Activated naive CD8-positive, alpha-beta T cell treated with anti-CD3 and anti-CD28 coated beads for 36 hours (primary cell): ENCODE measurements at places on chromosomes 3 and 15. TPM values are rescaled to one million over a fixed set of nuclear protein-coding genes. Genes with fewer than 3 reads are reported as not detected.

Gene FMN1
- total RNA-seq, result 0.31 TPM

Gene ROBO1
- total RNA-seq, result 13.8 TPM

Gene THBS1
- 0.62 TPM for total RNA-seq

Gene FAM3D
- total RNA-seq, result not detected

Gene IFRD2
- total RNA-seq, result 177 TPM

Gene VPS39
- 43.3 TPM for total RNA-seq

Gene GPR176
- total RNA-seq, result 0.12 TPM

Gene DAPK2
- total RNA-seq, result 0.60 TPM

Gene CXCR6
- 0.58 TPM for total RNA-seq

Gene WWTR1
- total RNA-seq, result 0.33 TPM

Gene LAMB2
- not detected for total RNA-seq

Gene SLC15A2
- 1.5 TPM for total RNA-seq

Gene PIAS1
- total RNA-seq, result 20.4 TPM

Gene GPR149
- total RNA-seq, result not detected

Gene ALDH1L1
- not detected for total RNA-seq

Gene MBNL1
- 385 TPM for total RNA-seq

Gene COLQ
- total RNA-seq, result 0.48 TPM

Gene RBSN
- total RNA-seq, result 8.6 TPM

Gene CELF6
- total RNA-seq, result 0.16 TPM

Gene CASR
- not detected for total RNA-seq

Gene PLSCR2
- not detected for total RNA-seq

Gene CSTA
- not detected for total RNA-seq

Gene LYZL4
- not detected for total RNA-seq

Gene CMTM8
- 5.0 TPM for total RNA-seq

Gene IL17RD
- 0.04 TPM for total RNA-seq

Gene CACNA2D3
- not detected for total RNA-seq

Gene NLGN1
- not detected for total RNA-seq

Gene IMPG2
- total RNA-seq, result 0.14 TPM

Gene UROC1
- total RNA-seq, result not detected

Gene CHRM5
- not detected for total RNA-seq

Gene MNS1
- total RNA-seq, result 1.4 TPM

Gene IL5RA
- not detected for total RNA-seq

Gene CLDN18
- not detected for total RNA-seq

Gene MCF2L2
- 2.2 TPM for total RNA-seq

Gene SLC2A2
- total RNA-seq, result not detected

Gene OR5AC2
- not detected for total RNA-seq

Gene GOLGA8F
- total RNA-seq, result not detected

Gene SLC22A14
- total RNA-seq, result not detected

Gene PP2D1
- total RNA-seq, result not detected

Gene RTP3
- total RNA-seq, result not detected

Gene GP5
- total RNA-seq, result 0.80 TPM

Gene CCRL2
- total RNA-seq, result 3.1 TPM

Gene PAQR9
- total RNA-seq, result not detected

Gene GASK1A
- total RNA-seq, result 0.08 TPM

Gene KLHL40
- not detected for total RNA-seq

Gene CCDC39
- total RNA-seq, result not detected

Gene RPS27L
- 132 TPM for total RNA-seq

Gene REC114
- total RNA-seq, result not detected

Gene SLC12A1
- not detected for total RNA-seq

Gene SLC51A
- total RNA-seq, result not detected

Gene SI
- not detected for total RNA-seq

Gene ATP13A5
- total RNA-seq, result not detected

Gene DPPA4
- total RNA-seq, result 0.54 TPM

Gene QTRT2
- 43.3 TPM for total RNA-seq

Gene CYP1A1
- total RNA-seq, result 4.7 TPM

Gene SEMA3B
- 1.2 TPM for total RNA-seq

Gene ALS2CL
- 1.3 TPM for total RNA-seq
